ENCODE measurements at places on chromosomes 16 and 17.

GRCh38 chr17:19877364-19877945, 9.7 kb upstream of the ULK2 start:
- DNase-seq = no peak

GRCh38 chr17:67492824-67493517, 115.9 kb downstream of the PITPNC1 start:
- no peak for DNase-seq

- DNase-seq = no peak
Observed at GRCh38 chr17:31311526-31311925, 2.3 kb downstream of the EVI2B start.

GRCh38 chr17:34366010-34366409, 3.0 kb upstream of the CCL1 start:
- DNase-seq = no peak

GRCh38 chr17:732902-733720, 715 bp downstream of the TLCD3A start:
- DNase-seq = peak; percentile 46

DNA sequence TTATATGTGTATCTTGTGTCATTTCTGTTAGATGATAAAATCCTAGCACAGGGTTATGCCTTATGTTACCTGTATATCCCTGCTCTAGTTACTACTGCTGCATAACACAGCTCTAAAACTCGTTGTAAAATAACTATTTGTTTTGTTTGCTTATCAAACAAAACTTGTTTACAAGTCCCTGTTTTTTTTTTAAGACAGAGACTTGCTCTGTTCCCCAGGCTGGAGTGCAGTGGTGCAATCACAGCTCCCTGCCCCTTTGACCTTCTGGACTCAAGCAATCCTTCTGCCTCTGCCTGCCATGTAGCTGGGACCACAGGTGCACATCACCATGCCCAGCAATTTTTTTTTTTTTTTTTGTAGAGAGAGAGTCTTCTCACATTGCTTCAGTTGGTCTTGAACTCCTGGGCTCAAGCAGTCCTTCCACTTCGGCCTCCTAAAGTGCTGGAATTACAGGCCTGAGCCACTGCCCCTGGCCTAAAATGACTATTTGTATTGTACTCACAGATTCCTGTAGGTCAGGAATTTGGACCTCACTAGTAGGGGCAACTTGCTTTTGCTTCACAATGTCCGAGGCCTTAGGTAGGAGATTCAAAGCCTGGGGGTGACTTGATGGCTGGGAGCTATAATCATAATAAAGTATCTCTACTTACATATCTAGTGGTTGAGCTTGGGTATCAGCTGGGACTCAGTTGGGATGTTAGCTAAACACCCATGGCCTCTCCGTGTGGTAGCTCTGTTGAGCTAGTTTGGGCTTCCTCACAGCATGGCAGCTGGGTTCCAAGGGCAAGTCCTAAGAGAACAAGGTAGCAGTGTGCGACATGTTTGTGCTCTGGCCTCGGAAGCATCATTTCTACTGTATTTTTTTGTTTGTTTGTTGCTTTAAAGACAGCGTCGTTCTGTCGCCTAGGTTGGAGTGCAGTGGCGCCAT, 12.6 kb downstream of the DUSP14 start:
- DNase-seq = no peak

- DNase-seq = no peak
Observed at GRCh38 chr17:39165841-39166349, at the start of gene ARL5C. ARL5C (minus strand) TSS chr17:39166161; CDS start chr17:39165760, 401 bp downstream.

DNA sequence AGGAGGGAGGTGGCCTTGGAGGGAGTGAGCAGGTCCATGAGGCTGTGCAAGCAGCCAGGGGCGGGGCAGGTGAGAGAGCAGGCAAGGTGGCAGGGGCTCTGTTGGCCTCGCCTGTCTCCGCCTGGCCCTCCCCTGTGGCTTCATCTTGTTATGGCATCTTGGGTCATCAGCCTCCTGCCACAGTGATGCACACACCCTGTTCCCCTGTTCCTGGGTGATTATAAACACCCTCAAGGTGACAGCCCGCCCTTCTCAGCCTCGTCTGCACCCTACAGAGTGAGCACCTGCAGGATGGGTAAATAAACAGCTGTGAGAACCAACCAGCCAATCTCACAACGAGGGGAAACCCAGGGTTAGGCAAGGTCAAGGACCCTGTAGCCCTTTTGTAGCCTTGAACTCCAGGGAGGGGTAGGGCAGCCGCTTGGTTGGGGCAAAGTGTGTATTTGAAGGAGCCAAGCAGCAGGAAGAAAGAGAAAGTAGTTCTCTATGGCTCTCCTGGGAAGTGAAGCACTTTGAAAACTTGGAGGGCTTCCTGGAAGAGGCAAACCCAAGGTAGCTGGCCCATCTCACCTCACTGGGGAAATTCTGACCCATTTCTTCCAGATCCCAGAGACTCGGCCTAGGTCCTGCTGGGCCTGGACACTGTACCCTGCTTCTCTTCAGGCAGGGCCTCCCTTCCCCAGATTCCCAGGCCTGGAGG, 60.6 kb downstream of the NT5M start:
- no peak for DNase-seq

DNA sequence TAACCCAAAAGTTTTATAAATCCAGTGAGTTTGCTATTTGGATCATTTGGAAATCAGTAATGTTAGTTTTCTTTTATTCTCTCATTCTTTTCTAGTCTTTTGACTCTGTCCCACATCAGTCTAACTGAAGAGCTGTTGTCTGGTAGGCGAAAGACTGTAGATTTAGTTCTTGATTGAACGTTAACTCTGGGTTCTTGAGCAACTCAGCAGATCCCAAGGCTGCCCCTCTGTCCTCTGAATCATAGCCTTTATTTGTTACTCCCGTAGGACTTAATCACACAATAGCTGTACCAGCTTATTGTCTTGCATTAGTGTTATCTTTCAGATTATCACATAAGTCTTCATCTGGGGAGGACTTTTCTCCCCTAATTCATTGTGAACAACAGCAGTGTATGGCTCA, 119.3 kb upstream of the TOM1L1 start:
- DNase-seq = no peak

- DNase-seq = no peak
Observed at GRCh38 chr17:60147553-60148223, 2.1 kb upstream of the CA4 start.

- peak; percentile 9 for DNase-seq
Observed at GRCh38 chr16:893360-893759, 77.4 kb downstream of the LMF1 start.

DNA sequence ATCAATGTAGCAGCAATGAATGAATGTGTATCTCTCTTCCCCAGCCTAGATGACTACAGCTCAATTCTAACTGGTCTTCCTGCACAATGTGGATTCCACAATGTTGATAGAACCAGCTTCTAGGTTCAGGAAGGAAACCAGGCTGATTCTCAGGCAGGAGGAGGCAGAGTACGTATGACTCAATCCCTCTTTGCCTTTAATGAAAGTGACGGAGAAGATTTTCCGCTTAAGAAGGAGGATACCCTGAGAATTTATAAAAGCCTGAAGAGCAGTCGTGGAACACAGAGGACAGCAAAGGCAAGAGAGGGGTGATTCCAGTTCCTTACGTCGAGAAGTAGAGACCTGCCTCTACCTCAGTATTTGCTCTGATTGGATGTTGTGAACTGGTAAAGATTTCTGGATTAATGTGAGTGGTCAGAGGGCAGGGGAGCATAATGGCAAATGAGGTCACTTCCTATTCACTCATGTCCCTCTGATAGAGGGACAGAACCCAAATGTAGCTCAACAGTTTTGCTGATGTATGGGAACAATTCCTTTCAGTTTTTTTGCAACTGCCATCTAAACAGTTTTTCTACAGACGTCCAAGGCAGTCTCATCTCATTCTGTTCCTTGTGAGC, 15.0 kb upstream of the SLC16A11 start:
- DNase-seq = no peak

- peak; percentile 78 for DNase-seq
Observed at GRCh38 chr17:16027708-16028584, 28.3 kb downstream of the TTC19 start.

DNA sequence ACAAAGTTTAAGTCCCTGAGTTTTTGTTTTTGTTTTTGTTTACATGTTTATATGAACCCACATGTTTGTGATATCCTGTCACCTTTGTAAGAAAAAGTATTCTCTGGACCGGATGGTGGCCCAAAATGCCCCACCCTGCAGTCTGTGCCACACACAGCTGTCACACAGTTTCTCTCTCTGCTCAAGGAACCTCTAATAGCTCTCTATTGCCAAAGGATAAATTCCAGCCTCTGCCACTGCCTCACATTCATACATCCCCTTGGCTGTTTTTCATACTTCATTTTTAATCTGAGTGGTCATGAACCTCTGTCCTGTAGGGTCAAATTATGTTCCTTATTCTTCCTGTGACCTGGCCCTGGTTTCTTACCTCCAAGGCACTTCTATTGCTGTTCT, 520.3 kb upstream of the CDH5 start:
- DNase-seq = no peak

DNA sequence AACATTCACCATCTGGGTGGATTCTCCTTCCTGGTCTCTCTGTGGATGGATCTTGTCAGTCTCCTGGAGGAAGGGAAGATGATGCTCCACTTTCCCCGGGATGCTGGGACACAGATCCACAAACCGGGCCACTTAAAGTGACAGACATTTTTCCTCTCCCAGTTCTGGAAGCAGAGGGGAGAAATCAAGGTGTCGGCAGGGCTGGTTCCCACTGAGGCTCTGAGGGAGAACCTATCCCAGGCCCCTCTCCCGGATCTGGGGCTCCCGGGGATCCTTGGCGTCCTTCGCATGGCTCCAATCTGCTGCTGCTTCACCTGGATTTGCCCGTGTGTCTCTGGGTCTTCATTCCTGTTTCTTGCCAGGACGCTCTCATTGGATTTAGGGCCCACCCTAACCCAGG, 263.1 kb upstream of the TNRC6C start:
- DNase-seq = no peak

- DNase-seq = no peak
Observed at GRCh38 chr16:60641067-60641665, 1395.1 kb downstream of the CDH8 start.

GRCh38 chr16:4384509-4384942, 12.9 kb downstream of the VASN start:
- DNase-seq = no peak

DNA sequence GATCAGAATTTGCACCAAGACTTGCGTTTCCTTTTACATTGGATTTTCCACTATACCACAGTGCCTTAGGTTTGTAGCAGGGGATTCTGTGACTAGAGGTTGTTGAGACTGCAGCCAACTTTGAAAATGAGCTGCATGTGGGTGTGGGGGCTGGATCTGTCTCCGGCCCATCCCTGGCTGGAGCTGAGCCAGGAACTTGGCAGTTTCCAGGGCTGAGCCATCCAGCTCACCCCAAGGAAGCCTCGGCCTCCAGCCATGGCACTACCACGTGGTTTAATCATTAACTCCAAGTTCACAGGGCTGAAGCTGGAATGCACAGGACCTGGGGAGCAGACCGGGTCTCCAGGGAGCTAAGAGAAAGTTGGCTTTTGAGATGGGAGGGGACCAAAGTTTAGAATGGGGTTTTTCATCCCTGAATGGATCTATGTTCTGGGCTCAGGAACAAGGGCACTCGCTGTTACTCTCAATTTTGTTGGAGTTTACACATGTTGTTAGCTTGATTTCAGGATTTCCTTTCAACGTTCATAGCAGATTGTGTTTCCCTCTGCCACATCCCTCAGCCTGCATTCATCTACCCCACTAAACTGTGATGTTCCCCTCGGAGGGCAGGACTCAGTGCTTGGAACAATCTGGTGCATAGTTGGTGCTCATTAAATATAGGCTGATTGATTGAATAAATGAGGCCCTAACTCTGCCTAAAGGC, 42.3 kb upstream of the HNF1B start:
- no peak for DNase-seq

DNA sequence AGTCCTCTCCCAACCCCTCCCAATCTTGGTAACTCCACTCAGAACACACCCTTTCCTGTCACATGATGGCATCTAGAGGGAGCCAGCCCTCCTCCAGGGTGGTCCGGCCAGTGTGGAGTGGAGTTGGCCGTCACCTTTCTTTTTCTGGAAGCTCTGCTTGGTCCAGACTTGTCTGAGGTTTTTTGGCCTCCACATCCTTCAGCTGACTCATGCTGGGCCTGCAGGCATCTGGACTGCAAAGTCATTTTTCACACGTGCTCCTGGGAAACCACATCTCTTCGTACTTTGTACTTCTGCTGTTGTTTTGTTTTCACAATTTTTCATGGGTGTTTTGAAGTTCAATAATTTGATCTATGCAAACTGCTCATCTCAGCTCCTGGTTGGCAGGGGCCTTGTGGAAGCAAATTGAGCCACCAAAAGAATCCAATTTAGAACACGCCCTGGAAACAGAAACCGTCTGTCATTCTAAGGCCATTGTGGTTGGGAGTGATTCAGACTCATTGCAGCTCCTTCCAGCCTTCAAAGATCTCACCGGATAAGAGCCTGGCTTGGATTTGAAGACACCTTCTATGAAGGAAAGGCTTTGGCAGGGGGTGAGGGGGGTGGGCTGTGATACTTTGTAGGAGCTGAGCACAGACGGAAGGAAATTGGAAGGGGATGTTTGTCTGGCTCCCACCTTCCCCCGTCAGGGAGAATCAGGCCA, 42.4 kb upstream of the NF1 start:
- DNase-seq = peak; percentile 47

DNA sequence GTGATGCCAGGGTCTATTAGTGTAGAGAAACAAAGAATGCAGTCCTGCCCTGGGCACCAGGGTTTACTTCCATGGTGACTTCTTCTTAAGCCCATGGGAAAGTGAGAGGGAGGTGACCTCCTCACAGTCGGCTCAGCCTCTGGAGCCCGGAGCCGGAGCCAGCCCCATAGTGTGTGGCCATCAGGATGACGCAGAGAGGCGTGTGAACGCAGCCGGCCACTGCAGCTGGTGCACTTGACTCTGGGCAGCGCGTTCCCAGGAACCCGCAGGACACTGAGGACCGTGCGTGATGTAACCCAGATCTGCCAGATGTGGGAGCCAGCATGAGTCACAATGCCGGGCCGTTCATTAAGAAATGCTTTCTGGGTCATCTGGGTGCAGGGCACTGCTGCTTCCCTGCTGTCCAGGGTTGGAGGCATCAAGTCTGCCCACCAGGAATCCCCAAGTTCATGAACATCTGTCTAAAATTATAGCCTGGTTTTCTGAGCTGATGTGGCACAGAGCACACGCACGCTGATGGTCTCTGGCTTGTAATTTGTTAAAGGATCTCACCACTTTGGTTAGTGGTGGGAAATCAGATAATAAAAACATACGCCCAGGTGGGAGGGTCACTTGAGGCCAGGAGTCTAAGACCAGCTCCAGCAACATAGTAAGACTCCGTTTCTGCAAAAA, 114.1 kb downstream of the PITPNC1 start:
- DNase-seq = peak; percentile 57

- no peak for DNase-seq
Observed at GRCh38 chr17:45784741-45785479, 790 bp downstream of the CRHR1 start.

DNA sequence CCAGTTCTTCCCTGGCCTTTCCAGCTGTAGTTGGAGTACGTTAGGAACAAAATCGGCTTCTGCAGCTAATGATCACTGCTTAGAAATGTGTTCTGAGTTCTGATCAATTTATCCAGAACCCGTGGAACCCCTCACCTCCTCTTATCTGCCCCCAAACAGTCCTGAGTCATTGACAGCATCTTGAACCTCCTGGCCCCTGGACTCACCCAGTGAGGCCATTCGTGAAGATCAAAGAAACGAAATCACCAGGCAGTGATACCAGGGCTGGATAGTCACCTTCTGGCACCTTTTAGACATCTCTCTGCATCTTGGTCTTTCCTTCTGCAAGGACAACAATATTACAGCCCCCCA, 17.0 kb upstream of the EXOC7 start:
- no peak for DNase-seq

- DNase-seq = no peak
Observed at GRCh38 chr16:79297296-79297695, 303.2 kb downstream of the MAF start.

- DNase-seq = no peak
Observed at GRCh38 chr16:66923247-66923731, 2.0 kb downstream of the RRAD start.
